ENCODE measurements at places on chromosomes 5 and 9.

DNA sequence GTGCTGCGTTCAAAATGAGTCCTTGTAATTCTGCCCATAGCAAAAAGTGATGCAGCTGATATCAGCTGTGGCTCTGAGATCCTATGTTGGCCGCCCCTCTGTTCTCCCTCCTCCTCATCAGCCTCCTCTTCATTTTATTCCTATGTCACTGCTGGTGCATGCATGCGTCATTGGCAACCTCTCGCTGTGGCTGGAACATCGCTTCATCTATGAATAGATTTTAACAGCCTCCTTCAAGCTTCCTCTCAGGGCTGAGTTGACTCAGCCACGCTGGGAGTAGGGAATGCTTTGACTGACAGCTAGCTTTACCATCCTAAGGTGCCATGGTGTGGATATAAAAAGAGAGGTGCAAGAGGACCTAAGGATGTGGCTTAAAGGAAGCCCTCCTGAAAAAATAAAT lies 303.5 kb downstream of the PLK2 start:
- H3K27ac ChIP-seq, result no peak overlapping the region
- H3K27me3 ChIP-seq, result no peaks in the 10 kb centered on the region
- H3K4me3 ChIP-seq, result no peak overlapping the region

GRCh38 chr9:4792054-4792571 lies 631 bp upstream of the RCL1 start:
- H3K36me3 ChIP-seq, result no peaks in the 10 kb centered on the region
- peak overlapping the region; percentile 86 for H3K4me3 ChIP-seq
- H3K4me1 ChIP-seq, result peaks cover 5% of the 10 kb centered on the region
- DNase-seq, result no peak
- H3K27ac ChIP-seq, result peak overlapping the region; percentile 47
- H3K27me3 ChIP-seq, result no peaks in the 10 kb centered on the region

GRCh38 chr5:154520861-154521453 lies 42.9 kb upstream of the HAND1 start:
- no peaks in the 10 kb centered on the region for H3K36me3 ChIP-seq
- H3K4me3 ChIP-seq, result peak overlapping the region; percentile 58
- DNase-seq, result peak; percentile 82
- H3K27me3 ChIP-seq, result no peaks in the 10 kb centered on the region
- peaks cover 7% of the 10 kb centered on the region for H3K4me1 ChIP-seq

- no peaks in the 10 kb centered on the region for H3K36me3 ChIP-seq
- H3K27me3 ChIP-seq, result no peaks in the 10 kb centered on the region
- DNase-seq, result no peak
- no peaks in the 10 kb centered on the region for H3K4me1 ChIP-seq
- no peak overlapping the region for H3K27ac ChIP-seq
Observed at GRCh38 chr9:13750061-13750460, 470.6 kb upstream of the MPDZ start.

DNA sequence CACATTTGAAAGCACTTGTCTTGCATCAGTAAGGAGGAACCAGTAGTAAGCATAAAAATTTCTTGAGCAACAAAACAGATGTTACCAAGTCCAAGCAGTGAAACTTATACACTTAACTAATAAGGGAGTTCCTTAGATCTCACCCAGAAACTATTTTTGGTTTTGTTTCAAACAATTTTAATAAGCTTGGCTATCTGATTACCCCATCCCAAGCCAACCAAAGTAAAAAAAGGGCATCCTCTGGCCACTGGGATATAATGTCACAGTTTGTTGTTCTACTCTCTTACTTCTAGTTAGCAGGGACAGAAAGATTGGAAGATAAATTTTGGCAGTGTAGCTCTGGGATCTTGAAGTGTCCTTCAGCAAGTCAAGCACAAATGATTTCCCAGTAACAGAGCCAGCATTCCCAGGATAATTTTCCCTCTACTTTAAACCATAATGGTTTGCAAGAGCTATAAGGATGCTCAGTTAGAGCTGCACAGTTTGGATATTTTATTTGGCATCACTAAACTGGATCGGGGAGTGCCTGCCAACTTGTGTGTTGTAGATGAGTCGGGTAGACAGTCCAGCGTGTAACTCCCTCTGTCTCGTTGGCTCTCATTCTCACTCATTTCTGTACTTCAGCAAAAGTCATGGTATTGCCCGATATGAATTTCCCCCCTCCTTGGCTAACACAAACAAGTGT lies 161.9 kb upstream of the HMHB1 start:
- H3K36me3 ChIP-seq, result no peaks in the 10 kb centered on the region
- DNase-seq, result no peak
- no peaks in the 10 kb centered on the region for H3K4me1 ChIP-seq
- H3K4me3 ChIP-seq, result no peak overlapping the region
- H3K27ac ChIP-seq, result no peak overlapping the region
- no peaks in the 10 kb centered on the region for H3K27me3 ChIP-seq

DNA sequence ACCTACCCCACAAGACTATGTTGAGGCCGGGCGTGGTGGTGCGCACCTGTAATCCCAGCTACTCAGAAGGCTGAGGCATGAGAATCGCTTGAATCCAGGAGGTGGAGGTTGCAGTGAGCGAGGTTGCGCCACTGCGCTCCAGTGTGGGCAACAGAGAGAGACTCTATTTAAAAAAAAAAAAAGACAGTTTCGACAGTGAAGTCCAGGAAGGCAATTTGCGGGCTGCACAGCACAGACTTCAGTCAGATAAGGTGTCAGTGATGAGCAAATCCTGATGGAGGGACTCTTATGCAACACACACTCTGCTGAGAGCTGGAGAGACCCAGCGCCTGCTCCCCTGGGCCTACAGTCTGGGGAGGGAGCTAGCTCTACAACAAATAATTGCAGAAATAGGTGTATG lies 14.2 kb downstream of the CCNJL start:
- no peaks in the 10 kb centered on the region for H3K36me3 ChIP-seq
- H3K27me3 ChIP-seq, result no peaks in the 10 kb centered on the region
- no peak for DNase-seq
- H3K4me3 ChIP-seq, result no peak overlapping the region

DNA sequence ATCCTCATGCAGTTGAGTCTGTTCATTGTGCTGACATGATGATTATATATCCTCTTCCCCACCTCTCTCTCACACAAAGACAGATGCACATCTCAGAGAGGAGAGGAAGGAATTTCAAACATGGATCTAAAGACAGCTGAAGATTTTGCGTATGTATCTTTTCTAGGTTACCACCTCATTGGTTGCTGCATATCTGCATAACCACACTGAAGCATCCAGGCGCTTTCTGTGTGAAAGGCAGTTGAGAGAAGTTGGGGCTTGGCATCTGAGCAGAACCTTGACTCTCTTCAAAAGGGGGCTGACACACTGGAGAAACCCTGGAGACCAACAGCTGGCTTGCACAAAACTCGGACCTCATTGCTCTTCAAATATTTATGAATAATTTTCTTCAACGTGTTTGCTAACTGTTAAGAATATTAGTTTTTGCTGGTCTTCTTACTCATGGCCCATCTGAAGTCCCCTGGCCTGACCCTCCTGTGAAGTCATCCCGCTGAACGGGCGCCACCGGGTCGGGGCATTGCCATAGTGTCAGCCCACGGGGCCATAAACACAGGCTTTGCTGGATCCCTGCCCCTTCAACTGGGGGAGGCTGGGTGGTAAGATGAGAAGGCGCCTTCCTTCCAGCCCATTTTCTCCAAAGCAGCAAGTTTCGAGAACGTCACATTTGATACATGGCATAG lies 593.2 kb upstream of the CLINT1 start:
- no peak overlapping the region for H3K4me3 ChIP-seq
- no peaks in the 10 kb centered on the region for H3K36me3 ChIP-seq
- no peaks in the 10 kb centered on the region for H3K4me1 ChIP-seq
- no peaks in the 10 kb centered on the region for H3K27me3 ChIP-seq

GRCh38 chr9:77433675-77434445 lies 214.3 kb downstream of the GNA14 start:
- no peaks in the 10 kb centered on the region for H3K27me3 ChIP-seq
- H3K36me3 ChIP-seq, result no peaks in the 10 kb centered on the region
- no peak for DNase-seq
- H3K4me1 ChIP-seq, result no peaks in the 10 kb centered on the region
- no peak overlapping the region for H3K4me3 ChIP-seq

- no peaks in the 10 kb centered on the region for H3K36me3 ChIP-seq
- DNase-seq, result no peak
- no peaks in the 10 kb centered on the region for H3K27me3 ChIP-seq
- no peaks in the 10 kb centered on the region for H3K4me1 ChIP-seq
- H3K4me3 ChIP-seq, result no peak overlapping the region
- no peak overlapping the region for H3K27ac ChIP-seq
Observed at GRCh38 chr5:69074664-69075521, 18.9 kb upstream of the SLC30A5 start.

- no peak for DNase-seq
- H3K27me3 ChIP-seq, result no peaks in the 10 kb centered on the region
- no peak overlapping the region for H3K4me3 ChIP-seq
- no peak overlapping the region for H3K27ac ChIP-seq
- no peaks in the 10 kb centered on the region for H3K36me3 ChIP-seq
Observed at GRCh38 chr9:89555451-89556375, 49.1 kb upstream of the GADD45G start.

DNA sequence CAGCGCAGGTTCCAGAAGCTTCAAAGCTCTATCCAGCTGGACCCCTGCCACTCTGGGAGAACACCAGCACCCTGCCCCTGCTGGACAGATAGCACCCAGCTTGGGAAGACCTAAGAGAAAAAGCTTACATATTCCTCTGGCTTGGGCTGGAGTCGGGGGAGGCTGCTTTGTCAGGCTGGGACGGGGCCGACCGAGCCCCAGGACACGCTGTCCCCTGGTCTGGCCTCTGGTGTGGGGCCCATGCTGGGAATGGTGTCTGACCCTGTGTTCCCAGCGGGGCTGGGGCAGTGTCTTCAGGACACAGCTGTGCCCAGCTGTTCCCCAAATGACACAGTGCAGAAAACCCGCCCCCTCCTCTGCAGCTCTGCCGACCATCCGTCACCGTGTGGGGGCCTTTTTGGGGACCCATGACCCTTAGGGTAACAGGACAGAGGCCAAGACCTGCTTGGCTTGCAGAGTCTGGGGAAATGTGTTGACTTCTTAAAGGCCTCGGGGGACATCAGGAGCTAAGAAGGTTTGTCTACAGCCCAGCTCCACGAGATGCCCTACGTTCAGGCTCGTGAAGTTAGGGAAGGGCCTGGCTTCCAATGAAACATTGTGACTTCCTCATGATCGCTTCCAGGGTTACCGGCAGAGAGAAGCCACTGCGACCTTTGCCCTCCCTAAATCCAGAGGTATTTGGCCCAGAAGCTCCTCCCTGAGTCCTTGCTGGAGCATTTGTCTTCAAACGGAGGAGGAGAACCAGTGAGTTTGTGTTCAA lies 20.4 kb upstream of the SLC2A6 start:
- H3K27me3 ChIP-seq, result no peaks in the 10 kb centered on the region
- no peak overlapping the region for H3K4me3 ChIP-seq
- no peaks in the 10 kb centered on the region for H3K36me3 ChIP-seq
- DNase-seq, result no peak

DNA sequence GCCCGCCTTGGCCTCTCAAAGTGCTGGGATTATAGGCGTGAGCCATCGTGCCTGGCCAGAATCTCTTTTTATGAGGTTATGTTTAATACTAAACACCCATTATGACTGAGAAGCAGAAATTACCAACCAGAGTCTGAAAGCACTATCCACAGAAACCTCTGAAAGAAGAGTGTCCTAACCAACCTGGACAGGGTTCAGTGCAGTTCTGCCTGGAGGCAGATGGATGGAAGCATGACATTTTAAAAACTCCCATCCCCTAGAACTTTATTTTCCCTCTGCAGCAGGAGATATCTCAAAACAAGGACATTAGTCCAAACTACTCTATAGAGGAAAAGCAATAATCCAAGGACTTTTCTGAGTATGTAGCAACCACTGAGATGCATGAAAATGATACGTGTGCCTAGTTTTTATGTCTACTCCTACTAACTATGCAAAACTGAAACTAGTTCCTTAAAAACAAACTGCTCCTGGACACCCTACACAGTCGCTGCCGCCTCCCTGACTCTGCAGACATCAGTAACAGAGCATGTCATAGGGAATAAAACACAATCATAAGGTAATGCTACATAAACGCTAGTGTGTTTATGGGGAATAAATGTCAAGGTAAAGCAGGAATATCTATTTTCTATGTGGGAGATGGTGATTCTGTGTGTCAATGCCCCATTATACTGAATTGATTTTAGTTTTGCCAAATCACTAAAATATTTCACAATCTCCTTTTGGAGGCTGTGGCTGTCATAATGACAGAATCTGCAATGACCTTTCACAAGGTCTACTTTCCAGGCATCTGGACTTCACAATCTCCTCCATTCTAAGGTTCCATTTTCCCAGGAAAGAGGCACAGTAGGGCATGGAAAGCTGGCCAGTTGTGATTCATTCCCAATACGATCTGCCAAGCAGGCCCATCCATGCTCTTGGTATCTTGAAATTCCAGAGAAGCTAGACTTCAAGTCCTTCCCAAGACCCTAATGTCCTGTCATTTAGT lies 122.8 kb downstream of the SIL1 start:
- DNase-seq, result no peak
- no peak overlapping the region for H3K4me3 ChIP-seq
- H3K4me1 ChIP-seq, result no peaks in the 10 kb centered on the region
- no peaks in the 10 kb centered on the region for H3K36me3 ChIP-seq

GRCh38 chr5:111135946-111136345 lies 43.8 kb downstream of the WDR36 start:
- H3K27ac ChIP-seq, result no peak overlapping the region
- H3K4me1 ChIP-seq, result peaks cover 3% of the 10 kb centered on the region
- no peaks in the 10 kb centered on the region for H3K27me3 ChIP-seq
- H3K36me3 ChIP-seq, result no peaks in the 10 kb centered on the region
- H3K4me3 ChIP-seq, result no peak overlapping the region
- no peak for DNase-seq

DNA sequence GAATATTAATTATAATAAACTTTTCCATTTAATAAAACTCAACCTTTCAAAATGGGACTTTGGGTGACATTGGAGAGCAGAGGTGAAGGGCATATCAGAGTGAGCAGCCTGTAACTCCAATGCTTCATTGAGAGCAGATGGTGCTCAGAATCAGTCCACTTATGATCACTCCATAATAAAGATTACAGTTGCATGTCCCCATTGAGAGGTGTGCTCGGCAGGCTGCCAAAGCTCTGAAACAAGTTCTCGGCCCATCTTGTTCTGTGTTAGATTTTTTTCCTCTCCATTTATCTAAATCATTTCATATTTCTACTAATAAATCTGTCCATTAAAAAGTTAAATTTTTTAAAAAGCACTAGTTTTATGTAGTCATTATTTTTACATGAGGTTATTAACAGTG lies 1786.4 kb upstream of the WWC1 start:
- DNase-seq, result no peak
- H3K4me1 ChIP-seq, result no peaks in the 10 kb centered on the region
- no peak overlapping the region for H3K4me3 ChIP-seq
- H3K27me3 ChIP-seq, result no peaks in the 10 kb centered on the region

- peaks cover 12% of the 10 kb centered on the region for H3K36me3 ChIP-seq
- no peak overlapping the region for H3K4me3 ChIP-seq
- H3K4me1 ChIP-seq, result no peaks in the 10 kb centered on the region
- DNase-seq, result no peak
Observed at GRCh38 chr9:89405826-89406225, 87.5 kb downstream of the SECISBP2 start.

DNA sequence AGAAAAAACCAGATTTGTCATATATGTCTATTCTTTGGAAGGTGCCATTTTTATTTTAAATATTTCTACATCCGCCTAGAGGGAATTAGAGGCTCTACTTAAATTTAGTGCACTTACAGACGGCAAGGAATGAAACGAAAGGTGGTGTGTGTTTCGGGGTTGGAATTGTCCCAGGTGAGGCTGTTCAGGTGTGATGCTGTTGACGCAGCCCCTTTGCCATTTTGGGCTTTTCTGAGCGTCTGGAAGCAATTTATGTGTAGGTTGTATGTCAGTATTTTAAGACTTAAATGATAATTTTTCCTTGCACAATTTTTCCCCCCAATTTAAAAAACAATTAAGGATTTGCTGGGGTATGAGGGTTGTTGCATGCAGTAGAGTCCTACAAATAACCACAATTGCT lies 2.0 kb downstream of the TENT4A start:
- peak overlapping the region; percentile 49 for H3K4me3 ChIP-seq
- no peak for DNase-seq
- H3K27me3 ChIP-seq, result no peaks in the 10 kb centered on the region
- H3K4me1 ChIP-seq, result no peaks in the 10 kb centered on the region
- no peaks in the 10 kb centered on the region for H3K36me3 ChIP-seq
- H3K27ac ChIP-seq, result no peak overlapping the region
